ENCODE measurements at places on chromosomes 3 and 15.

DNA sequence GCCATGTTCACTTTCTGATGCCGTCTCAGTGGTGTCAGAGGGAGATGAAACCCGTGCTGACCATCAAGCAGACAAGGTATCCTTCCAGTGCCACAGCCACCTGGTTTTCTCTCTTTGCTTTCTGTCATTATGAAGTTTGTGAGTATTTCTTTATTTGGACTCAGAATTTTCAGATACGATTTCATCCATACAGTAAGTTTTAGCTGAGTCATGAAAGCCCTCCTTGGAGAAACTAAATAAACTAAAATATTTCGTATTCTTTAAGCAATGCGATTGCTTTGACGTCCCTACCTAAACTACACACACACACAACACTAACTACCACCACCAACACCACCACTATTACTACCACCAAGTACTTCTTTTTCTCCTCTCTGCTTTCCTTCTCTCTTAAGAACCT lies 350.1 kb downstream of the NTRK3 start:
- DNase-seq = no peak

DNA sequence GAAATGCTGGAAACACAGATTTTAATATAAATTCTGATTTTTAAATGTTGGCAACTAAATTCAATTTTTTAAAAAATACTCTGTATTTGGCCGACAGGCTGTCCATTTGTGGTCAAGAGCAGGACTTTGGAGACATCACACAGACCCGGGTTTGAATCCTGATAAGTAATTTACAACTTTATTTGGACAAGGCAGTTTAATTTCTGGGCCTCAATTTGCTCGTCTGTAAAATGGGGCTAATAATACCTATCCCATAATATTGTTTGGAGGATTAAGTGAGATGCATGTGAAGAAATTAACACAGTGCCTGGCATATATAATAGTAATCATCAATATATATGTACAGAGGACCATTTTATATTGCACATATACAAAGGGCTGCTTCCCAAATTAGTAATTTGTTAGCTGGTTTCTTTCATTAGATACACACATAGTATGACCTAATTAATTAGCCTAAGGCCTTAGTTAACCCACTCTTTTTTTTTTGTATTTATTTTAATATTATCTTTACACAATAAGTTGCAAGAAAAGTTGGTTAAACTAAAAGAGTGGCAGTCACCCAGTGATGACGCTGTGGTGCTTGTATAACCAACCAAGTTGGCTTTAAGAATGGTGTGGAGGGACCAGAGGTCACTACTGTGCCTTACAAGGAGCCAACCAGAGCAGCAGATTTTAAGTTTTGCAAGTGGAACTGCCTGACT lies 665 bp downstream of the PIGB start:
- peak; percentile 15 for DNase-seq

DNA sequence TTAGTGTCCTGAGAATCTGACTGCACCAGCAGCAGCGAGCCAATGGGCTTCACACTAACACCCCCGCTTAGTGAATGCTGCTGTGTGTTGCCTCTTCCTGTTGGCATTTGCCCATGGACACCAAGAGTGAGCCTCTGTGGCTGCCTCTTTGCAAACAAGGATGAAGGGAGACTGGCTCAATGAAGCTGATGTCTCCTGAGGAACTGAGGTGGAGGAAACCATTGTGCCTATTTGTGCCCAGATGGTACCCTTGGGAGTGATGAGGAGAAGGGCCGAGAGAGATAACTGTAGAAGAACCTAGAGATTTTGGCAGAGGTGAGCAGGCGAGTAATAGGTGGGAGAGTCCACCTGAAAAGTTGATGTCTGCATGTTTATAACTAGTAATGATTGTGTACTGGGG lies 51.2 kb downstream of the IL20RB start:
- no peak for DNase-seq

GRCh38 chr3:67920969-67921368 lies 266.6 kb upstream of the SUCLG2 start:
- no peak for DNase-seq

DNA sequence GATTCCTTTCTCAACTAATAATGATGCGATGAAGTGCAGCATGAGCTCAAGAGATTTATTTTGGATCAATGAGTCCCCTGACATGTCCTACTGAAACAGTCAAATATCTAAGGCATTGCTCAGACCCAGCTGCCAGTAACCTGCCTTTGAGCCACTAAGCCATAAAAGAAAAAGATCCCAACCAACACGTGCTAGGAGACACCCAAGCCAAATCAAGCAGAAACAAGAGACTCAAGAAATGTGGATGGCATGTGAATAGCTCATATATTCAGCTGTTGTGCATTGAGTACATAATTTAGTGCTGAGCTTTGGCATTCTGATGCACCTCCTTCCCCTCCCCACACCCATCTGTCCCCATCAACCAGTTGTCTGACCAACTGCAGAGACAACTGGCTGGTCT lies 29.2 kb downstream of the GJD2 start:
- no peak for DNase-seq

- no peak for DNase-seq
Measured at GRCh38 chr15:90367576-90367975, 15.5 kb downstream of the ZNF774 start.

- no peak for DNase-seq
Measured at GRCh38 chr3:195096484-195097330, 174.3 kb downstream of the XXYLT1 start.

- no peak for DNase-seq
Measured at GRCh38 chr3:46512191-46512749, 14.5 kb downstream of the RTP3 start.

GRCh38 chr15:37104424-37104981 lies 4.2 kb upstream of the MEIS2 start:
- no peak for DNase-seq

DNA sequence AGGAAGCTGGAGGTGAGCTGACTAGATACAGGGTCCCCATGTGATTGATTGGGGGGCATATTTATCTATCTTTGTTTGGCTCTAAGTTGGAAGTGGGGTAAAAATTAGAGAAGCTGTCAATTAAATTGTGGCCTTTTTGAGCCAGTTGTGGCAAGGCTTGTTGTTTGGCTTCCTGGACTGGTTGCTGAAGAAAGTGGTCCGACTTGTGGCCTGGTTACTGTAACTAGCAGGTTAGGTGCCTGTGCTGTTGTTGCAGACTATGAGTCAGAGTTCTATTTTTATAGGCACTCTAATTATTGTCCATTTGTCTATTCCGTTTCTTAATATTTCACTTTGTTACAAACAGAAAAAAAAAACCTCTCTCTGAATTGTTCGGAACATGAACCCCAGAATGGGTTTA lies 129.1 kb upstream of the CNTN6 start:
- DNase-seq = no peak

DNA sequence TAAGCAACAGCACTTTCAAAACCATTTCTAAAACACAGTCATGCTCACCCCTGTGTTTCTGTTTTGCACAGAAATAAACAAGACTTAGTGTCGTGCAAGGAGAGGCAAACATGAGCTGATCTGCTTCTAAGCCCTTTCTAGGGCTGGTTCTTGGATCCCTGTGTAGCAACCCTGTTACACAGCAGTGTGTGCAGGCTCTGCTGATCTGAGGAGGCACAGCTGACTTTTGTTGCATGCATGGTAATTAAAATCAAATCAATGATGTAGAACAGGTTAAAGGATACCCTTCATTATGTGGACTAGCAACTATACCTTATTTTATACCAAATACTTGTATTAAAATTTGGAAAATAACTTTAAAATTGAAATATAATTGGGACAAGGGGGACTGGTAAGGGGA lies 234.8 kb downstream of the PDZRN3 start:
- no peak for DNase-seq

DNA sequence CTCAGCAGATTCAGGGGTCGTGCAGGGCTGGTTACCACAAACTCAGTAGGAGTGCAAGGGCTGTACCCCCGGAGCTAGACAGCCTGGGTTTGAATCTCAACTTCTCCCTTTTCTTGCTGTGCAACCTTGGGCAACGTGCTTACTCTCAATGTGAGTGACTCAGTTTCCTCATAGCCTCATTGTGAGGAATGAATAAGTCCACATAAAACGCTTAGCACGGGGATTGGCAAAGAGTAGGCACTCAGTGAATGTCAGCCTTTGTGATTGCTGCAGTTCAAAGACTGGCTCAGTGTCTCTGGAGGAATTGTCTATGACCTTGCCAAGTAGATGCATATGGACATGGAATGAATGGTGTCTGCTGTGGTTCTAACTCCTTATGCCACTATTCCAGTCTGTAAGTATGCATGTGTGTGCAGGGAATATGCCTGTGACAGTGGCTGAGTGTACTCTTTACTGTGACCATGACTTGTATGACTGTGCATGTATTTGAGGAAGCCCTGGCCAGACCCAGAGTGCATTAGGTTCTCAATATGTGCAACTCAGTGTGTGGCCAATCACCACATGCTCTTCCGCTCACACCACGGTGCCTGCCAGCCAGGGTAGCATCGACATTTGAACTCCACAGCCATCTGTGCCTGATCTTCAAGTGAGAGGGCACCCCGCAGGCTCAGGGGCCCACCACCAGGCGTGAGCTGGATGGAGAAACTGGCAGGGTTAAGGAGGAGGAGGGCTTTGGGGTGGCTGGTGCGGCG lies 900 bp upstream of the HYAL3 start:
- DNase-seq = no peak

DNA sequence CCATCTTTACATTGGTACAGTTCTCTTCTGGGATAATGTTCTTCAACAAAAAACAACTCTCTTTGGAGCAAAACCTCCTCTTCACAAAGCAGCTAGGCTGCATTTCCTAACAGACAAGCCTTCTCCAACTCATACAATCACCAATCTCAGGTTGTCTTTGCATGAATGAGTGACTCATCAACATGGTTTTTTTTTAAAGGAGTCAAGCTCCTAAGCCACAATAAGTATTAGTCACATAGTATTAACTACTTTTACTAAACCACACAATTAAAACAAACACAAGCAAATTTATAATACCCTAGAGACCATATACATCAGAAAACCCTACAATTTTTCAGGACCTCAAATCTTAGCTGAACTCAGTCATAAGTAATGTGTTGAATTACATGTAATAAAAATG lies 137.4 kb downstream of the TBC1D5 start:
- no peak for DNase-seq

- no peak for DNase-seq
Measured at GRCh38 chr15:44092221-44092620, 102.8 kb downstream of the FRMD5 start.

GRCh38 chr15:32884146-32884545 lies 166.3 kb downstream of the GREM1 start:
- no peak for DNase-seq

DNA sequence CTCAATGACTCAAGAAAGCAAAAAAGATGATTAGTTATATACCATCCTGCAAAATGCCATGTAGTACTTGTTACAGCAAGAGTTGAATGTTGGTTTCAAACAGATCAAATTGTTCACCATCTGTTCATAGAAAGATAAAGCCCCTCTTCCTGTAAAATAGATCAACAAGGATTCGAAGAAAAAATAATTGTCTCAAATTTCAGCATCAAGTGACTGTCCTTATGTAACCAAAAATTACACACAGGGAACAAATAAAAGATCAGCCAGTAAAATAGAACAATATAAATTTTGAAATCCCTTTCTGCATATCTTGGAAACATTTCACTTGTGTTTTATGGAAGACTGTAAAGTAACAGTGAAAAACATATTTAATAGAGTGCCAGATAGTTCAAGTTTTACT lies 165.1 kb upstream of the STAC start:
- DNase-seq = no peak

- DNase-seq = no peak
Measured at GRCh38 chr3:23740517-23740965, 65.2 kb upstream of the UBE2E1 start.

DNA sequence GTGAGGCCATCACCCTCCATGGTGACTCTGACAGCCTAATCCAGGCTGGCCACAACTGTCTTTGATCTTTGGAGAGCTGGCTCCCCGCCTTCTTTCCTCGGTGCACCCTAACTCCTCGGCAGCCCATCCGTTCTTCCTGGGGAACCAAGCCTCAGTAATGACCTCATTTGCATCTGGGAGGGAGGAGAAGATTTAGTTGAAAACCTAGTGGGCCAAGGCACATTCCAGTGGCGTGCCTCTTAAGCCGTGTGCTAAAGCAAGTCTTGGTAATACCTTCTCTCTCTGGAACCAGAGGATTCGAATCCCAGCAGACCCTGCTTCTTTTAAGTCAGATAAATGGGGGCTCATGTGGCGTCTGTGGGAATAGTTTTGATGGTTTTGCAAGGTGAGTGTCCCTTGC lies 233.1 kb downstream of the EBLN2 start:
- DNase-seq = no peak

DNA sequence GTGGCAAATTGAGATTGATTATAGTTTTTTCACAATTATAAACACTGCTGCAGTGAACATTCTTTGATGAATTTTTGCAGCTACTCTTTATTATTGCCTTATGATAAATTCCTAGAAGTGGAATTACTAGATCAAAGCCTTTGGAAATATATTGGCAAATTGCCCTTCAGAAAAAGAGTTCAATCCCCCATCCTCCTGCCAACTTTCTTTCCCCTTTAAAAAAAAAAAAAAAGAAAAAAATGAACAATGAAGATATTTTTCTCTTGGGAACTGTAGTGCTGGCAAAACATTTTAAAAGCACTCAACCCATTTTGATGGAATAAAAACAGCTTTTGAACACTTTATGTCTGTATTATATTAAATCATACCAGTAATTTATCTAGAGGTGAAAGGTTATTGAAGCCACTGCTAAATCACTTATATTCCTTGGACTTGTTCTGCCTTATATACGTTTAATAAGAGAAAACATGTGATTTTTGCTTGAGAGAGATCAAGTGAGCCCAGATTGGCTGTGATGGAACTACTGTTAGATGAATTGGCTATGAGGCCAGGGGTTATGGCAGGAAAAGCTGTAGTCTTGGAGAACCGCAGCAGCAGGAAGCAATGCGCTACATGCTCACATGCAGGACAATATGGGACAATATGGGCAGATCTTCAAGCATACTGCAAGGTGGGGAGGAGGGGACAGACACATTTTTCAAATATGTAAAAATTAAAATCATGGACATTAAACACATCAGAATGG lies 212.8 kb upstream of the C2CD4B start:
- no peak for DNase-seq

DNA sequence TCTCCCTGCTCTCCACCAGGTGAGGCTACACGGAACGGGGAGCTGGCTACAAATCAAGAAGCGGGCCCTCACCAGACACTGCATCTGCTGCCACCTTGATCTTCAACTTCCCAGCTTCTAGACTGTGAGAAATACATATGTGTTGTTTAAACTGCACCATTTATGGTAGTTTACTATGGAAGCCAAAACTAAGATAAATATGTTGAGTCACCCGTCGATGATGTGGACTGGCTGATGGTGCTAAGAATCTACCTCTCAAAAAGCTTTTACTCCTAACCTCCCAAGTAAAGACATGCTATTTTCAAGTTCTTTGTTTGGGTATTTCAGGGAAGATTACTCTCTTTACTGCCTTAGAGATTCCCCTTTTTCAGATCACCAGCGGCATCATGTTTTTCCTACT lies 110.9 kb downstream of the VGLL3 start:
- DNase-seq = no peak

DNA sequence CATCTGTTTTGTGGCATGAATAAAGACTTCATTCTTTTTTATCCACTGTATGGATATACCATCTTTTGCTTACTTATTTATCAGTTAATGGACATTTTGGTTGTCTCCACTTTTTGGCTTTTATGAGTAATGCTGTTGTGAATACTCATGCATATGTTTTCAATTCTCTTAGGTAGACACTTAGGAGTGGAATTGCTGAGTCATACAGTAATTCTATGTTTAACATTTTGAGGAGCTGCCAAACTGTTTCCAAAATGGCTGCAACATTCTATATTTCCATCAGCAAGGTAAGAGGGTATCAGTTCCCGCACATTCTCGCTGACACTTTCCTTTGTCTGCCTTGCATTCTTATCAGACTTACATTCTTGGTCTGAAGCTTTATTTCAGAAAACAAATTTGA lies 191.1 kb downstream of the WNT5A start:
- no peak for DNase-seq
